ENCODE measurements at places on chromosomes 3 and 15.

- DNase-seq: no peak
Observed at GRCh38 chr3:852033-852432, 240.8 kb upstream of the CNTN6 start.

DNA sequence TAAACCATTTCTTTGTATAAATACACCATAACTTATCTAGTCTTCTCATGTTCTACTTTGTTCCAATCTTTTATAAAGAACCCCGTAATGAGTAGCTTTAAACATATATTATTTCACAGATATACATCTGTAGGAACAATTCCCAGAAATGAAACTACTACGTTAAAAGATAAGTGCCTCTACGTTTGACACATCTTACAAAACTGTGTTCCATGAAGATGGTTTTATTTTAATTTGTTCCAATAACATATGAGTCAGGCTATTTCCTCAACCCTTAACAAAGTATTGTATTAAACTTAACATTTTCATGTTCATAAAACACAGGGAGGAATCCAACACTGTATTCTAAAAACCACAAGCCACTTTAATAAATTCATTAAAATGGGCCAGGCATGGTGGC lies 52.9 kb downstream of the TRPM7 start:
- DNase-seq: no peak

- no peak for DNase-seq
Observed at GRCh38 chr3:38726751-38727150, 77.3 kb upstream of the SCN5A start.

- no peak for DNase-seq
Observed at GRCh38 chr3:64456674-64457073, 231.1 kb downstream of the ADAMTS9 start.

- no peak for DNase-seq
Observed at GRCh38 chr3:135539351-135539750, 426.2 kb upstream of the PPP2R3A start.

DNA sequence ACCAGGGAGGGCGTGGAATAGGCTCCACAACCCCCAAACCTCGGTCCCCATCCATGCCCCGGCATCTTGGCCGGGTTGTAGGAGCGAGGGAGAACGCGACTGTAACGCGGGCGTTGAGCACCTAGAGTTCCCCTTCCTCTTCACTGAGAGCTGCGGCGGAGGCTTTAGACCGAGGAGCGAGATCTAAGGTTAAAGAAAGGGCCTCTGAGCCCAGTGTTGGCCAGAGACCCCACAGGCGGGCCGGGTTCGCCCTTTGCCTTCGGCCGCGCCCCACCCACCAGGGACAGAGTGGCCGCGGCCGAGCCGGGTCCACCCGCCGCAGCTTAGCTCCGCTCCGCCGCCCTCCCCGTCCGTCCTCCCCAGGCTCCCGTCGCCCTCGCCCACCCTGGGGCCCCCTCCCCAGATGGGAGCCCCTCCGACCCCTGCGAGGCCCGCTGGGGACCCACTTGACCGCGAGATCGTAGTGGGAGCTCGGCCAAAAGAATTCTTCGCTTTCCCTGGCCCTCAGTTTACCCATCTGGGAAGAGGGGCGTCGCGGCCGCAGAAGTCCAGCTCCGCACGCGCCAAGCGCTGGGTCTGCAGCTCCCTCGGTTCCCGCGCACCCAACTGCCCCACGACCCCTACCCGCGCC lies 425 bp downstream of the ANPEP start:
- no peak for DNase-seq

- DNase-seq: no peak
Observed at GRCh38 chr15:25689592-25689991, 173.5 kb downstream of the ATP10A start.

GRCh38 chr15:31314380-31314779 lies 12.3 kb upstream of the KLF13 start:
- DNase-seq: no peak

DNA sequence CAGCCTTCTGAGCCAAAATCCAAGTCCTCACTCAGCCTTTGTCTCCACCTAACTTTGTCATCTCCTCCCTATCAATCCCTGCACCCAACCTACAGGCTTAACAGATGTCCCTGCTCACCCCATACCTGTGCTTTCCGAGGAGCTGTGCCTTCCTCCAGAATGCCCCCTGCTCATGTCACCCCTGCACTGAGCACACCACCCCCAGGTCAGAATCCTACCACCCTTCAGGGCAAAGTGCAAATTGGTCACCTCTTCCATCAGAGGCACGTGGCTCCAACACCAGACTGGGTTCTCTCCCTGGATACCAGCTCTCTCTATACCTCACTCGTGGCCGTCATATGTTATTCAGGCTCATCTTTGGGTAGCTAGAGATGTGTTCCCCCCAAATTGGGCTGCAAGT lies 29.8 kb downstream of the HOMER2 start:
- no peak for DNase-seq

DNA sequence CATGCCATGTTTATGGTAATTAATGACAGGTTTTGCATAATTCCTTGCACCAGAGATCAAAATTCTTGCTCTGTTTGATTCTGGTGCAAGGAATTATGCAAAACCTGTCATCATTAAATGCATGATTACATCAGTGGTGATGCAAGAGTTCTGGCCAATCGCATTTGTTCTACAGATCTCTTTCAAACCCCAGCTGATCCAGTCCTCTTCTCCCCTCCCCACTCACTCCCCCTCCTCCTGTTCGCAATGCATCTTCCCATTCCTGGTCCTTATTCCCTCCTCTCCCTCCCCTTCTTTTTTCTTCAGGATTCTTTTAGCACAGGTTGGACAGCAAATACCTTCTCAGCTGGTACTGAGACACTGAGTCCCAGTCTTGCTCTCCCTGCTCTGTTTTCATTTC lies 82.1 kb downstream of the GABRB3 start:
- no peak for DNase-seq

- no peak for DNase-seq
Observed at GRCh38 chr15:80558631-80559319, 136.3 kb upstream of the ABHD17C start.

DNA sequence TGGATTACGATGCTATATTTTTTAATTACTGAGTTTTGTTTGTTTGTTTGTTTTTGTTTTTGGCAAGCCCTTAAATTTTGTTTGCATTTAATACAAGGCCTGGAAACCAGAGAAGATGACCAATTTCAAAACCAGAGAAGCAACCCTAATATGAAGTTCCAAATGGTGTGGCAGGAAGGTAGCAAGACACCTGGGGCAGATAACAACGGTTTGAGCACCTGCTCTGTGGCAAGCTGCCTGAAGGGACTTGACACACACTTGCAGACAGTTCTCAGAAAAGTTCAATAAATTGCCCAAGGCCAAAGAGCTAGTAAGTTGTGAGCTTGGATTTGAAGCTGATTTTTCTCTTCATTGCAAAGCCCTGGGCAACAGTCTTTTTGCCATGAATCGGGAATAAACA lies 151.2 kb upstream of the UBE2E1 start:
- DNase-seq: no peak

- DNase-seq: no peak
Observed at GRCh38 chr15:35958975-35959374, 413.0 kb upstream of the DPH6 start.

- no peak for DNase-seq
Observed at GRCh38 chr3:53780171-53780570, 66.0 kb downstream of the CHDH start.

- no peak for DNase-seq
Observed at GRCh38 chr3:156388497-156389448, 166.1 kb downstream of the SSR3 start.

DNA sequence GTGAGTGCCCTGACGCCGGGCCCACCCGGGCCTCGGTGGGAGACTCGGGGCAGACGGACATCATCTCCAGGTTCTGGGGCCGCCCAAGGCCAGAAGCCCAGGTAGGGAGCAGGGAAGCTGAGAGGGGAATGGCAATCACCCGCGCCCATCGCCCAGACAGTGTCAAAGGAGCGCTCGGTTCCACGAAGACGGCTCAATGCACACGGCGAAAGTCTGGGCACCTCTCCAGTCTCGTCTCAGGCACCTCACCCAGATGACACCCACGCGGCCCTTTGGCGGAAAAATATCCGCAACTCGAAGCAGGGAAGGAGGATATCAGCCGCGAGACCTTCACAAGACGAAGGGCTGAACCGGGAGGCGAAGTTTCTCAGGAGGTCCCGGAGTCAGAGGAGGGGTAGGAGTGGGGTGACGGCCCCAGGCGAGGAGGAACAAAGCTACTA lies 916 bp downstream of the IL17RD start:
- DNase-seq: no peak

- no peak for DNase-seq
Observed at GRCh38 chr3:111745786-111746185, 113.3 kb upstream of the PHLDB2 start.
